ENCODE measurements at places on chromosomes 4 and X.

- no peak for DNase-seq
These were observed 195.2 kb upstream of the EPHA5 start for GRCh38 chr4:65865489-65865888.

GRCh38 chr4:154593868-154594267, 3.3 kb upstream of the FGA start:
- DNase-seq: no peak

DNA sequence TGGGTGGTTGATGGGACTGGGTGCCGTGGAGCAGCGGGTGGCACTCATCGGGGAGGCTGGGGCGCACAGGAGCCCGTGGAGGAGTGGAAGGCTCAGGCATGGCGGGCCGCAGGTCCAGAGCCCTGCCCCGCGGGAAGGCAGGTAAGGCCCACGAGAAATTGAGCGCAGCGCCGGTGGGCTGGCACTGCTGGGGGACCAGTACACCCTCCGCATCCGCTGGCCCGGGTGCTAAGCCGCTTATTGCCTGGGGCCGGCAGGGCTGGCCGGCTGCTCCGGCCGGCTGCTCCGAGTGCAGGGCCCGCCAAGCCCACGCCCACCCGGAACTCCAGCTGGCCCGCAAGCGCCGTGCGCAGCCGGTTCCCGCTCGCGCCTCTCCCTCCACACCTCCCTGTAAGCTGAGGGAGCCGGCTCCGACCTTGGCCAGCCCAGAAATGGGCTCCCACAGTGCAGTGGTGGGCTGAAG, 85.1 kb upstream of the FAT4 start:
- no peak for DNase-seq

DNA sequence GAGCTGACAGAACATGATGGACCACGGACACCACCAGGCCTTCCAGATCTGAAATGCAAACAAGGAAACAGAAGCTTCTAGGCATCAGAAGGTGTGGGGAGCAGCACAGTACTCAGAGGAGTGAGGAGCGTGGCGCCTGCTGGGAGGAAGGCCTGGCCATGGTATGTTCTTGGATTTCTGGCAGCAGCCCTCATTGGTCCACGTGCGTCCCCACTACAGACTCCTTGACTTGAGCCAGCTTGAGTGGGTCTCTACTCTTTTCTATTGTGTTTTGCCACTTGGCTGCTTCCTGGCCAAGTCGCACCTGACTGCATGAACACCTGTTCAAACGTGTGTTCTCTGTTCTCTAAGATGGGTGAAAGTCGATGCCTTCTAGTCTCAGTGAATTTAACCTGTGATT, 18.0 kb downstream of the ZNF275 start:
- no peak for DNase-seq

GRCh38 chr4:123356921-123357320, 39.7 kb upstream of the SPRY1 start:
- DNase-seq: no peak
